ENCODE measurements at places on chromosomes 6 and 20.

DNA sequence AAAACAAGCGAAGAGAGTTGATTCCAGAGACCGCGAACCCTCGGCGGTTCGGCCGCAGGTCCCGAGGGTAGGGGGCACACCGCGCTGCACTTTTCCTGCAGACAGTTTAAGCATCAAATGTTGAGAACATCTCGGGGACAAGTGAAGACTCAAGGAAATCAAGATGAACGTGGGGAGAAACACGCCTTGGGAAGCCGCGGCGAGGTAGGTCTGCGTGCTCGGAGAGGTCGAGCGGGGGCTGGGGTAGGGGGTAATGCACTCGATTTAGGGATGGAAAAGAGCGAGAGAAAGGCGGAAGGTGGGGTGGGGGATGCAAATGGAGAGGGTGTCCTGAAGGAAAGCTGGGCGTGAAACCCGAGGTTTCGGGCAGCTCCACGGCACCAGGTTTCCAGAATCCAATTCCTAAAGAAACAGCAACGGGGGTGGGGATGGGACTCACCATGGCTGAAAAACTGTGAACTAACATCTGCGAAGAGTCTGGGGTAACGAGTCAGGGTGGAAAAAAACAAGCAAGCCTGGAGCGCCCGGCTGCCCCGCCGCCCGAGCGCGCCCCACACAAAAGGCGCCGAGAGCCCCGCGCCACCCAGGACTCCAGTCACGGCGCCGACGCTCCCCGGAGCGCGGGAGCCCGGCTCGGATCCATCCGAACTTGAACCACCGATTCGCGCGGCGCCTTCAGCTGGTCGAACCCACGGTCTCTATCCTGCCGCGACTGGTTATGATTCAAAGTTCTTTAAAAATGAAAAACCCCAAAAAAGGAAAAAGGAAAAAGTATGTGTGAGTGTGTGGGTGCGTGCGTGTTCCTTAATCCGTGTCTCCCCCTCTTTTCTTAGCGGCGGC, 3.5 kb downstream of the TFAP2A start:
- DNase-seq = no peak

DNA sequence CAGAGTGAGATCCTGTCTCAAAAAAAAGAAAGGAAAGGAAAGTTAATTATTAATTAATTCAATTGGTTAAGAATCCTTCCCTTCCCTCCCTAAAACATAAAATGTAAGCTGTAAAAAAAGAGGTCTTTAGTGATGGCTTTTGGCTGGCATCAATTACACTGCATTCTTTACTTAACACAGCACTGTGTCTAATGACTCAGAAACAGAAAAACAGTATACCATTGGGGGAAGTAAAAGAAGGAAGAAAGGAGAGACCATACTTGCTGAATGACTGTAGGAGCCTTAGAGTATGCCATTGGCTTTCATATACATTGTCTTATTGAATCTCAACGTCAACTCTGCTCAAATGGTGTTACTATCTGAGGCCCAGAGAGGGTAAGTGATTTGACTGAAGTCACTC, 18.3 kb upstream of the CITED2 start:
- DNase-seq = no peak

DNA sequence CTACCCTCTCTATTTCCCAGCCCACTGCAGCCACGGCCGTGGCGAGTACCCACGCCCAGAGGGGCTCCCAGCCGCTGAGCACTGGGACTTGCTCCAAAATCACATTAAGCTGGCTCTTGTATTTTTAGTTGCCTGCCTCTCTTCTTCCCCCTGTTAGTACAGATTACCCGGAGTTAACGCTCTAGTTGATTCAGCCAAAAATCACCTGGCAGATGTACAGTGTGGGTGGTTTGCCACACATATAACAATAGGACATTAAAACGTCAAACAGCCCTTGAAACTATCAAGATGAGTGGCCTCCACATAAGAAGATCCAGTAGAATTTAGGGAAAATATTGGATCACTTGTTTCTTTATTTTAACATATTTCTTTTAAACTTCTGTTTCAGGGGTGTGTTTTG, 268.8 kb upstream of the PRDM1 start:
- DNase-seq = no peak

- peak; percentile 75 for DNase-seq
These were observed 1.4 kb downstream of the C6orf132 start for GRCh38 chr6:42140756-42141602.

GRCh38 chr6:76612954-76613353, 540.5 kb upstream of the IMPG1 start:
- no peak for DNase-seq

DNA sequence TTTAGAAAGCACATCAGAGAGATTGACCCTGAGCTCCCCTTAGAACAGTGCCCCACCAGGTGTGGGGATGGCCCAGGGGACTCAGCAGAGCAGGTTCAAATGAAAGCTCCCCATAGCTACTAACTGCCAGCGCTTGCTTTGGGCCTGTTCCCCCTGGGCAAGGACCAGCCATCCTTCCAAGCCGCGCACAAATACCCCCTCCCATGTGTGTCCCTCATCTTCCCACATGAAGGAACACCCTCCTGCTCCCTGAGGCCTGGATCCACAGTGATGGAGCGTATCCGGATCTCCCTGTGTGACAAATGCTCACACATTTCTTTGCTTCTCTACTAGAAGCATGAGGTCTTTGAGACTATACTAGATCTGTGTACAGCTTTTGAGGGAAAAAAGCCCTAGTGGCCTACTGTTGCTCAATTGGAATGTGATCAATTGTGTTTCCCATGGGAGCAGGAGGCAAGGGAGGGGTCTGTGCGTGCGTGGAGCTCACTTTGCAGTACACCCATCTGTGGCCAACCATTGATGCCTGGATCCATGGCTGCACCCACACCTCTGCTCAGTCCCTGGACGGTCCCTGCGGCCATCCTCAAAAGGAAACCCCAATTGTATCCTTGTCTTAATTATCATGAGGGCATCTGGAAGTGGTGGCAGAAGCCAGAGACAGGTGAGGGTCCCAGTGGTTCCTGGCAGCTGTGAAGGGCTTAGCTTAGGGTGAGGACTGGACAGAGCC, 1.4 kb upstream of the RAET1G start:
- no peak for DNase-seq

DNA sequence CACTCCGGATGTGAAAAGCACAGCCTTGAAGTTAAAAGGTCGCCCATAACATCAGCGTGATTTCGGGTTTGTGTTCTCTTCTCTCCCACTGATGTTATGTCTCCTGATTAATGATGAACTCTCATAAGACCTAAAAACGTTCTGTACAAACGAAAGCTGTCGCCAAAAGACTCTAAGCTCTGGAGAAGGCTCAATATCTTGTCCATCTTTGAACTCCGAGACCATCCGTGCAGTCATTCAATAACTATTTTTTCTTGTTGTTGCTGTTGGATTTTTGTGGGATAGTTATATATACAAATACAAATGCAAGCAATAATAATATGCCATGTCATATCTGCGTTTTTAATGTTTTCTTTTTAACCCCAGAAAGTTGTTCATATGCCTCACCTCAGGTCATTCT, 291.8 kb upstream of the MARCKS start:
- peak; percentile 41 for DNase-seq

DNA sequence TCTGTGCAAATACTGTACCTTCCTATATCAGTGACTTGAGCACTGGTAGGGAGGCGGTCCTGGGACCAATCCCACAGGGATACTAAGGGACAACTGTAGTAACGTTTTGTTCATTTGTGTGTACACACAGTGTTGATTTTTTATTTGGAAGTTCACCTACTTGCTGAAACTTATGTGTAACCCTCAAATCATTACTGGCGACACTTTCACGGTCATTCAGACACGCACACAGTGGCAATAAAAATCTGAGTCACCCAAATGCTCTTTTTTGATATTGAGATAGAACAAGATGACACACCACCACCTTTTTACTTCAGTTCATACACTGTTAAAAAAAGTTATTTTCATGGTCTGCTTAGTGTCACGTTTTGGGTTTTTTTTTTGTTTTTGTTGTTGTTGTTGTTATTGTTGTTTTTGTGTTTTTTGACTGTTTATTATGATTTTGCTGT, 79.8 kb downstream of the QKI start:
- no peak for DNase-seq

GRCh38 chr6:120384671-120385070, 949.6 kb downstream of the TBC1D32 start:
- DNase-seq = peak; percentile 7

DNA sequence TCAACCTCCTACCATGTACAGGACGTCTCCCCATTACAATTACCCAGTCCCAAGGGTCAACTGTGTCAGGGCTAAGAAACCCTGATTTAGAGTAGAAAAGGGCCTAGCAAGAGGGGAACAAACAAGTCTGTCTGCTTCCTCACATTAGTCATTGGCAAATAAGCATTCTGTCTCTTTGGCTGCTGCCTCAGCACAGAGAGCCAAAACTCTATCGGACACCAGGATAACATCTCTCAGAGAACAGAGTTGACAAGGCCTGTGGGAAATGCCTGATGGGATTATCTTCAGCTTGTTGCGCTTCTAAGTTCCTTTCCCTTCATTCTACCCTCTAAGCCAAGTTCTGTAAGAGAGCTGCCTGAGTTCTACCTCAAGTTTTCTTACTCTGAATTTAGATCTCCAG, 19.0 kb upstream of the VSX1 start:
- no peak for DNase-seq

GRCh38 chr6:137227871-137228302, 8.7 kb upstream of the IFNGR1 start:
- no peak for DNase-seq

DNA sequence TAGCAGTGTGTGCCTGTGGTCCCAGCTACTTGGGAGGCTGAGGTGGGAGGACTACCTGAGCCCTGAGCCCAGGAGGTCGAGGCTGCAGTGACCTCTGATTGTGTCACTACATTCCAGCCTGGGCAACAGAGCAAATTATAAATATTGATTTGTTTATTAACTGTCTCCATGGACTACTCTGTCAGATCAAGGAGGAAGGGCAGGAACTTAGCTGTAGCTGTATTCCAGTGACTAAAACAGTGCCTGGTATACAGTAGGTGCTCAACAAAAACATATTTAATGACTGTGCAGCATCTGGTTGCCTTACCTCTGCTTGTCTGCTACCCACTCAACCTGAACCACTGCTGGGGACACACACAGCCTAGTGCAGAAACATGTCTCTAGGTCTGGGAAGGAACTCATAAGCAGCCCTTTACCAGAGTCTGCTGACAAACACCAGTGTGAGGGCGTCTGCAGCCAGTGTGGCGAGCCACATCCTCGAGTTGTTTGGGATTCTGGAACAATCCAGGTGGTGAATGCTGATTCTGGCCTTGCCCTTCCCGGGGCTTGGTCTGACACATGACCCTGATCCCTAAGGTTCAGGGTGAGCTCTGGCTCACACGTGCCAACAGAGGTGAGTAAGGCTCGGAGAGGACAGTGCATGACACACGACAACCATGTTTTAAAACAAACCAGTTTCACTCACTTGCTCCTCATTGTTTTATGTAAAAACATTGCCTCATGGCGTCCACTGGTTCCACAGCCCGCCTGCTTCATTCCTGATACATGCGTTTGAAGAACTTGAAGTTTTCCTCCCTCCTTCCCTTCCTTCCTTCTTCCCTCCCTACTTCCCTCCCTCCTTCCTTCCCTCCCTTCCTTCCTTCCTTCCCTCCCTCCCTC, 117.9 kb upstream of the ZNF217 start:
- DNase-seq = no peak

DNA sequence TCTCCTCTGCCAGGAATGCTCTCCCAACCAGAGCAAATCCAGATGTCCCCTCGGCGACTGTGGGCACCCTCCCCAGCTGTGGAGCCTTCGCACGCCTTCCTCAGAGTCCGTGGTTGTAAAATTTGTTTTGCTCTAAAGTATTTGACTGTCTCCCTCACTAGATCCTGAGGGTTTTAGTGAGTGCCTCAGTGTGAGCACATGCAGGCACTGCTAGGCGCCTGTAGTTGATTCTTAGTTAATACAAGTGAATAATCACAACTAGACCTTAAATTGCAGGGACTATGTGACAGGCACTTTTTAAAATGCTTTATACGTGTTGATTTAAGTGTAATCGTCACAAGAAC, 680 bp upstream of the MTCH1 start:
- no peak for DNase-seq

DNA sequence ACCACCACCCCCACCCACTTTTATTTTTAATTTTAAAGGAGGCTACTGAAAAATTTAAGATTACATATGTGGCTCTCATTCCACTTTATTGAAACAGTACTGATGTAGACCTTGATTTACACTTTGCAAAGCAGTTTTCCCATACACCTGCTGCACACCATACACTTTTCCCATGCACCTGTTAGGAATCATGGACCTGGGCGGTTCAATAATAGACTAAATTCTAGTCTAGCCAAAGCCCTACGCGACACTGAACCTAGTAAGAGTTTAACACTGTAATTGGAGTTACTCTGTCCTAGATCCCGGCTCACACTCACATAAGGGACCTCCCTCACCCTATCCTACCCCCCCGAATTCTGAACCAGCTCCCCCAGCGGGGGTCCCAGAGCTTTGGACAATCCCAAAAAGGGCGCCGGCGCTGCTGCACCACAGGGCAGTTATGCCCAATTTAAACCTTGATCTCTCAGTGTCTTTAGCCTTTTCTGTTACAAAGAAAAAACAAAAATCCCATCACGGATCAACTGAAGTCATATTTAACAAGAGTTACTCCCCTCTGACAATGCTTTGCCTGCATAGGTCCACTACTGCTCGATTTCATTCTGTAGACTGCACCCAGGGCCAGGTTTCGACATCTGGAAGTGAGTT, 2.4 kb upstream of the GCLC start:
- DNase-seq = no peak

DNA sequence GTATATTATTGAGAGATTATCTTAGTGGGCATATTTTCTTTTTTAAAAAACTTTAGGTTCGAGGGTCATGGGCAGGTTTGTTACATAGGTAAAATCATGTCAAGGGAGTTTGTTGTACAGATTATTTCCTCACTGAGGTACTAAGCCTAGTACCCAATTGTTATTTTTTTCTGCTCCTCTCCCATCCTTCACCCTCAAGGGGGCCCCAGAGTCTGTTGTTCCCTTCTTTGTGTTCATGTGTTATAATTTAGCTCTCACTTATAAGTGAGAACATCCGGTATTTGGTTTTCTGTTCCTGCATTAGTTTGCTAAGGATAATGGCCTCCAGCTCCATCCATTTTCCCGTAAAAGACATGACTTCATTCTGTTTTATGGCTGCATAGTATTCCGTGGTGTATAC, 247.9 kb upstream of the RAB32 start:
- no peak for DNase-seq

- DNase-seq = peak; percentile 26
These were observed 112.0 kb upstream of the SNX9 start for GRCh38 chr6:157711060-157711459.

DNA sequence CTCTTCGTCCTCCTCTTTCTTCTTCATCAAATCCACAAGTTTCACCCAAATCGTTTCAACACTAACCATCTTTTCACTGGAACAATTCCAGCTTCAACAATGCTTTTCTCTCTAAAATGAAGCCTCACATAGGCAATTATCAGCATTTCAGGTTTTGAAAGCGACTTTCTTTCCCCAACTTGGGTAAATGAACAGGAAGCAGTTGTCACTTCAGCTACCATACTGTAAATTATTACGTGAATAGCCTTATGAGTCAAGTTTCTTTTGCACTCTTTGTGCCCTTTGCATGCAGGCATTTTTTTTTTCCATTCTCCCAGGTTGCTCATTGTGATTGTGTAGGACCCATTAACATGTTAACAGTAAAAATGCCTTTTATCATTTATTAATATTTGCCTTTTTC, 121.7 kb upstream of the BTBD3 start:
- peak; percentile 76 for DNase-seq

GRCh38 chr6:106074146-106074545, 12.0 kb upstream of the PRDM1 start:
- DNase-seq = no peak
